ENCODE measurements at places on chromosomes 2 and 18.

GRCh38 chr2:176851889-176852483 lies 360.6 kb upstream of the HNRNPA3 start:
- no peak for DNase-seq

DNA sequence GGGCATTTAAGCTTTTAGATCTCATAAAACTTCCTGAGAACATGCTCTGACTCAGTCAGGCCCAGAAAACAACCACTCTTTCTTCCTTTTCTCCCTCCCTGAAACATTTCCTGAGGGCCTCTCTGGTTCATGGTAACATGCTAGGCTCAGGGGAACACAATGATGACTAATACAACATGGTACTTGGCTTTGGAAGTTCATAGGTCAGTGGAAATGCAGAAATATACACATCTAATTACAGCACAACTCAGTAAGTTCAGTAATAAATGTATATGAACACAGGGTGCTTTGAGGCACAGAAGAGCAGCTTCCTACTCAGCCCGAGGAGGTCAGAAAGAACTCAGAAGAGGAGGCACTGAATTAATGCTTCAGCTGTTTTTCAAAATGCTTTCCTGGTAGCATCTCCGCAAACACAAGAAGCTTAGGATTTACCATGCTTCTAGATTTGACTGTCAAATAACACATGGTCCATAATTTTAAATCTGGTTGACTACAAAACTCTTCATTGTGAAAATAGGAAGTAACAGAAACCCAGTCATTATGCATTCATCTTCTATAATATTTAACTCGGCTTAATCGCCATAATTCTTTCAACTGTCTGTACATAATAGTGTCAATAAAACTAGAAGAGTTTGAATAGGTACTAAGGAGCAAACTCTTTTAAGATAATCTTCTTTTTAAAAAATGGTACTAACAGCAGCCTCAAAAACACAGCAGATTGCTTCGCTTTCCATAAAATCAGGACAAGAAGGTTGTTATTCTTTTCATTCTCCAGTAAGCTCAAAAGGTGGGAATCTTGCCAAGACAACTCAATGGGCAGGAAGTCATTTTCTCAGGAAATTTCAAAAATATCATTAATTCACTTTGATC lies 251.3 kb downstream of the DLGAP1 start:
- no peak for DNase-seq

GRCh38 chr2:205267323-205267722 lies 415.0 kb upstream of the NRP2 start:
- DNase-seq: no peak

GRCh38 chr2:7963787-7964186 lies 718.1 kb upstream of the ID2 start:
- no peak for DNase-seq

DNA sequence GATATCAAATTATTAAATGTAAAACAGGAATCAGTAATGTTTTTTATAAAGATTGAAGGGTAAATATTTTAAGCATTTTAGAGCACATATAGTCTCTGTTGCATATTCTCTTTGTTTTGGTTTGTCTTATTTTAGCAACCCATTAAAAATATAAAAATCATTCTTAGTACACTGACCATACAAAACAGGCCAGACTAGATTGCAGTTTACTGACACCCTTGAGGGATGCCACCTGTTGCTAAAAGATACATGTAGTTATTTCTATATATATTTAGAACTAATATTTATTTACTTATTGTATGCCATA lies 44.7 kb upstream of the SULT1C3 start:
- DNase-seq: no peak

Measured in stimulated activated CD8-positive, alpha-beta memory T cell treated with anti-CD3 and anti-CD28 coated beads, Interleukin-15, amount 100 ng/mL, for 24 hours (primary cell).